ENCODE measurements at places on chromosomes 3 and 15. TPM values are rescaled to one million over a fixed set of nuclear protein-coding genes. Genes with fewer than 3 reads are reported as not detected.

The OCA2 gene
- total RNA-seq: 23.0 TPM

The ISLR2 gene
- total RNA-seq: 10.2 TPM

The MBNL1 gene
- 266 TPM for total RNA-seq

The SCG5 gene
- total RNA-seq: 4.9 TPM

The SENP7 gene
- total RNA-seq: 73.9 TPM

The CEP19 gene
- total RNA-seq: 3.1 TPM

The GOLGA6L4 gene
- 3.9 TPM for total RNA-seq

The ARHGEF26 gene
- total RNA-seq: 45.5 TPM

DNA sequence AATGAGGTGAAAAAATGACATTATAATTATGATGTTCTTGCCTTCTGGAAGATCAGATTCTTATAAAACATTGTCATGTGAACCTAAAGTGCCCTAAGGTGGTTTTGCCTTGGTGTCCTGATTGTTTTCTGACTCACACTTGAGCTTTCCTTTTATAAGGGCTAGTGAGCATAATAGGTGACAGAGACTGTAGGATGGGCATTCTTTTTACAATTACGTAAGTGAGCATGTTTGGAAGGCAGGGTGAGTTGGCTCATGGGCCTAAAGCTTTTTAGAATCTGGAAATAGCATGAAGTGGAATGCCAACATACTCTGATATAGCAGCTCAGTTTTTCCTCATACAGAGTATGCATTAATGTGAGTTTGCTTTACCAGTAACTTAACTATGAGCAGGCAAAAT is 41.2 kb downstream of the CRYBG3 start:
- no peaks in the 10 kb centered on the region for H3K4me1 ChIP-seq
- no peaks in the 10 kb centered on the region for H3K27me3 ChIP-seq
- no peak overlapping the region for H3K27ac ChIP-seq
- DNase-seq: no peak

DNA sequence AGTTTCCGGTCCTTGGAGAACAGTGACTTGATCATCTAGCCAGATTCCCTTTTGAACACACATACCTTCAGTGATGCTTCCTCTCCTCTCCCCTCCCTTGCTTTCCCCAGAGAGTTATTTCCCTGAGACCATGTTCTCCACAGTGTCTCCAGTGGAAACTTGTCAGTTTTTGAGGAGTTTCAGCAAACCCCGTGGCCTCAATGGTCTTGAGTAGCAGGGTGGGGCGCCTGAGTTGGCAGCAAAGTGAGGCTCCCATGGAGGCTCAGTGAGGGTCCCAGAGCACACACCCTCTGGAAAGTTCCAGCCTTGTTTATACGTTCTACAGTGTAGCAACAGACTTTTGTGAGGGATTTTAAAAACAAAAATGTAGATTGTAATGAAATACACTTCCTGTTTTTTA is 135.1 kb downstream of the LRRC28 start:
- no peaks in the 10 kb centered on the region for H3K4me1 ChIP-seq
- H3K36me3 ChIP-seq: peaks cover 1% of the 10 kb centered on the region
- H3K4me3 ChIP-seq: no peak overlapping the region
- DNase-seq: peak; percentile 24
- no peaks in the 10 kb centered on the region for H3K27me3 ChIP-seq
- no peak overlapping the region for H3K27ac ChIP-seq

- no peaks in the 10 kb centered on the region for H3K4me1 ChIP-seq
- H3K27me3 ChIP-seq: no peaks in the 10 kb centered on the region
- H3K27ac ChIP-seq: no peak overlapping the region
- no peaks in the 10 kb centered on the region for H3K36me3 ChIP-seq
- no peak for DNase-seq
- H3K4me3 ChIP-seq: no peak overlapping the region
These were observed 619.9 kb upstream of the SUCLG2 start for GRCh38 chr3:68274286-68274685.

DNA sequence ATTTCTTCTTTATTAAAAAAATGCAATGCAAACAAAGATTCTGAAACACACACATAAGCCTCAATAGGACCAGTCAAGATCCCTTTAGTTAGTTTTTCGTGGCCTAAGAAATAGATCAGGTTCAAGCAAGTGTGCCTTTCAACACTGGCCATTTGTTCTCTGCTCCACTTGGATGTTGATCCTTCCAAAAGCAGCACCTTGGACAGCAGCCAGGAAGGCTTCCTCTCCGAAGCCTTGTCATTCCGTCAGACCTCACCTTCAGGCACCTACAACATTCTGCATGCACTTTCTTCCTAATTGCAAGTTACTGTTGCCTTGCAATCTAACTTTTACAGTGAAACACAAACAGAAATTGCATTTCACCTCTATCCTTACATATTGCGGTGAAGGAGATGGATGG is 155.9 kb upstream of the FEZF2 start:
- DNase-seq: peak; percentile 67
- H3K27ac ChIP-seq: no peak overlapping the region
- no peak overlapping the region for H3K4me3 ChIP-seq
- H3K4me1 ChIP-seq: no peaks in the 10 kb centered on the region

DNA sequence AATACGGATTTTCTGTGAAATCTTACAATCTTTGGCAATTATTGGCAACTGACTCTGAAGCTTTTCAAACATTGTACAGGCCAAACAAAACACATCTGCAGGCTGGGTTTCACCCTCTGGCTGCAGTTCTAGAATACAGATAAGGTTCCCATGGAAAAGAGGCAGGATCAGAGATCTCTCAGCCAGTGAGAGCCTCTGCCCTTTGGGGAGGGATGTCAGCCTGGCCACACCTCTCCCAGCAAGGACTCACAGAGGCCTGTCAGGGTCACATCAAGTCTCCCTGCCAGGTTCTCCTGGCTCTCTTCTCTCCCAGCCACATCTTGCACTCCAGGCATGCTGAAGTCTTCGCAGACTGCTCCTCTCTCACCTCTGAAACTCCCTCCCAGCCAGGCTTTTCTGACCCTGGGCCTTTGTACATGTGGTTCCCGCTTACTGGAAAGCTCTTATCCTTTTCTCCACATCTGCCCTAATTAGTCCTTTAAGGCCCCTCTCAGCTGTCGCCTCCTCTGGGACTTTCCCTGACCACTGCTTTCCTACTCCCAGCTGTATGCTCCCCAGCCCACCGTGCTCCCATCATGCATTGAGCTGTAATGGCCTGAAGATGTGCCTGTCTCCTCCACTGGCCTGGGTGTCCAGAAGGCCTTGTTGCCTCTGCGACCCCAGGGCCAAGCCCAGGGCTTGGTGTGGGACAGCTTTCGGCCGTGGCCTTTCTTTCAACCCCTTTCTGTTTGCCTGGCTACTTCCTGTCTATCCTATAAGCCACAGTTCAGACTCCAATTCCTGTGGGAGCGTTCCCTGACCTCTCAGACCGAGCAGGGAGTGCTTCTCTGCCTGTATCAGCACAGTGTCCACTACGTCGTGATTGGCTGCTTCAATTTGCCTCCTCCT is 4.3 kb downstream of the RBP1 start:
- H3K27me3 ChIP-seq: no peaks in the 10 kb centered on the region
- H3K27ac ChIP-seq: peak overlapping the region; percentile 87
- no peak overlapping the region for H3K4me3 ChIP-seq
- H3K4me1 ChIP-seq: peaks cover 52% of the 10 kb centered on the region
- DNase-seq: peak; percentile 91

- no peak overlapping the region for H3K27ac ChIP-seq
- H3K27me3 ChIP-seq: no peaks in the 10 kb centered on the region
- no peaks in the 10 kb centered on the region for H3K36me3 ChIP-seq
- H3K4me1 ChIP-seq: peaks cover 3% of the 10 kb centered on the region
These were observed 6.2 kb downstream of the HDC start for GRCh38 chr15:50259276-50259675.

DNA sequence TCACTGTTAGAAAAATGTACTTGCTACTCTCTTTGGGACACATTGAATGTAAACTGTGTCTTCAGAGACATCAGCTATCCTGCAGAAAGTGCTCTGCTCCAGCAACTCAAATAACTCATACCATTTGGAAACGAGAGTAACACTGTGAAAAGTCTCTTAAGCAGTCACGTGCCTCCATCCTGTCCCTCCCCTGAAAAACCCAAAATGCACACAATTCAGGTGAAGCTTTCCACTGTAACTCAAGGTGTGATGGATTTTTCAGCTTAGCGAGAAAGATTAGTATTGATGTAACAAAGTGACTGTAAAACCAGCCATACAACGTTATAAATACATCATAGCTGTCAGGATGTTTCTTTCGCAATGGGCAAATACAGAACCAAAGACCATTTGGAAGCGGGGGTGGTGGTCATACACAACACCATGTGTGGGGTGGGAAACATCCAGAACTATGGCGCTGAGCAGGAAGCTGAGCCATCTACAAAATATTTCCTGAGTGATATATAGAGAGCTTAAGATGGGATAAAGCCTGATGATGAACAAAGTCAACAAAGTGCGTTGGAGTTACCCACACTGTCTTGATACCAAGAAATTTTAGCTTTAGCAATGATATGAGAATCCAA is 332.3 kb downstream of the FOXP1 start:
- no peak overlapping the region for H3K27ac ChIP-seq
- no peak for DNase-seq

DNA sequence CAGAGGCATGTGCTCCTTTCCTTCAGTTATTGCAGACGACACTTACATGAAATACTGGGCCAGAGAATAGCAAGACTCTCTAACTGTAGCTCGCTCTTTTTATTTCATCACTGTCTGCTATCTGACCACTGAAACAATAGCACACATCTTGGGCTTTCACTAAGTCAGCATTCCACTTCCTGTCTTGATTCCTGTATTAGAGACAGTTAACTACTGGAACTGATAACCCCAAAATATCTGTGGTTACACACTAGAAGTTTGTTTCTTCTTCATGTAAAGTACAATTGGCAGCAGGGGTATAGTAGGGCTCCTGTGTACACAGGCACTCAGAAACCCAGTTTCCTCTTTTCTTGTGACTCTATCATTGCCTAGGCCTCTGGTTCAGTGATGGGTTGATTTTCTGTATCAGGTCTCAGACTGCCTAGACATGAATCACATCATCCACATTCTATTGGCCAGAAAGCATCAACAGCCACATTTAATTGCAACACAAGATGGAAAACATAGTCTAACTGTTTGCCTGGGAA is 230.2 kb upstream of the CD96 start:
- no peaks in the 10 kb centered on the region for H3K27me3 ChIP-seq
- H3K36me3 ChIP-seq: no peaks in the 10 kb centered on the region
- H3K4me3 ChIP-seq: no peak overlapping the region

DNA sequence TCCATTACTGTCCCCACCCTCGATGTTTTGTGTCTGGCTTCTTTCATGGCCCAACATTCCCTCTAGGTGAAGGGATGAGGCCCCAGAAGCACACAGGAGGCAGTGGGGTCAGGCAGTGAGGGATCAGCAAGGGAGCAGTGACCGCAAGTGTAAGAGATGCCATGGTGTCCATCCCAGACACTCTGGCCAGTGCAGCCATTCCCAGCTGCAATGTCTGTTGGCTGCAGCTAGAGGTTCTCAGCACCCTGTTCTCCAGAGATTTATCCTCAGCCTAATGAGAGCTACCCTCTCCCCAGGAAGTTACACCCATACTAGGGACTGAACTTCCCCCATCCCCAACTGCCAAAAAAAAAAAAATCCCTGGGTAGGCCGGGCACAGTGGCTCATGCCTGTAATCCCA is 40.2 kb downstream of the TRANK1 start:
- H3K4me1 ChIP-seq: no peaks in the 10 kb centered on the region
- H3K27me3 ChIP-seq: no peaks in the 10 kb centered on the region
- DNase-seq: no peak
- H3K36me3 ChIP-seq: peaks cover 3% of the 10 kb centered on the region

GRCh38 chr3:55486857-55487380 is at the start of gene WNT5A:
WNT5A (minus strand) TSS chr3:55487306; CDS start chr3:55486985, 321 bp downstream.
- H3K4me1 ChIP-seq: peaks cover 65% of the 10 kb centered on the region
- H3K36me3 ChIP-seq: no peaks in the 10 kb centered on the region
- peak; percentile 37 for DNase-seq
- peaks cover 38% of the 10 kb centered on the region for H3K27me3 ChIP-seq
- peak within 1 kb of the TSS; percentile 60 for H3K4me3 ChIP-seq

DNA sequence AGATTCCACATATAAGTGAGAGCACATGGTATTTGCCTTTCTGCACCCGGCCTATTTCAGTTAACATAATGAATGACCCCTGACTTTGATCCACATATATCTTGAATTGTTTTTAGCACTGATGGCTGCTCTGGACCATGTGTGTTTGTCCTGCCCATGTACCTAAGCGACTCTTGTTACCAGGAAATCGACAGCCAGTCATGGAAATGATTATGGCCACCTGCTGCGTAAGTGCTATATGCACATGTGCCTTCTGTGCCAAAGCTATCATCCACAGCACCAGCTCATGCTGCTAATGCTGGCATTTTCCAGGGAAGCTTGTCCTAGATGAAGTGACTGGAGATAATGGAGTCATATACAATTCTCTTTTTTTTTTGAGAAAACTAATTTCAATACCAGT is 103.7 kb downstream of the PEX5L start:
- no peak overlapping the region for H3K4me3 ChIP-seq
- no peaks in the 10 kb centered on the region for H3K36me3 ChIP-seq
- H3K27ac ChIP-seq: no peak overlapping the region
- H3K4me1 ChIP-seq: no peaks in the 10 kb centered on the region
- no peaks in the 10 kb centered on the region for H3K27me3 ChIP-seq

Measured in lung (tissue), 17 donors.